Jurkat, Clone E6-1 (cell line): ENCODE measurements at places on chromosomes 1 and 21.

- DNase-seq, result peak; percentile 24
These were observed at the start of gene PLPP3 for GRCh38 chr1:56578963-56579875. Gene PLPP3 (minus strand): TSS chr1:56579563. CDS start chr1:56579016, 547 bp downstream.

DNA sequence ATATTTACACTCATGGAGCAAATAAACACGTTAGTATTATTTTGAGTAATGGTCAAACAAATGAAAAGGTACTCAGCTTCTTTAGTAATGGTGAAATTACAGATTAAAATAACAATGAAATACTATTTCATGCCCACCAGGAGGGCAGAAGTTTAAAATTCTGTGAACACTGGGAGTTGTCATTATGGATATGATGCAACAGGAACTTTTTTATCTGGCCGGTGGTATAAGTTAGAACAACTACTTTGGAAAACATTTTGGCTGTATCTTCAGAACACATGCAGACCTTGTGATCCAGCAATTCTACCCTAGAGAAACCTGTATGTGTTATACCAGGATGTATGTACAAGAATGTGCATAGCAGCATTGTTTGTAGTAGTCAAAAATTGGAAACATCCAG is 23.2 kb upstream of the PPP1R8 start:
- no peak for DNase-seq

- no peak for DNase-seq
These were observed 27.3 kb downstream of the KIAA2013 start for GRCh38 chr1:11898831-11899467.

DNA sequence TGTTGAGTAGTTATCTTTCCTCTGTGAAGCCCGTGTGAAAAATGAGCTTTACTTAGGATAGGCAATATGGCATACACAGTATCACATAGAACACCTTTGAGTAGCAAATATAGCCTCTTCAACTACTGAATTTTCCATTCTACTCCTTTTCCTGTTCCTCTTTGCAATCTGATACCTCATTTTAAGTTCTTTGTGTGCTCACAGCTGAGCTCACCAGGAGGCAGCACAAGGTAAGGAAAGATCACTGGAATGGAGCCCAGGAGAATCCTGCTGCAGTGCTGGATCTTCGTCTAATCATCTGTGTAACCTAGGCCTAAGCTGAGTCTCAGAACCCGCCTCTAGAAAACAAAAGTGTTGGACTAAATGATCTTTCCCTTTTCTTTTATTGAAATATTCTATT is 171.0 kb downstream of the LRRC40 start:
- no peak for DNase-seq

- DNase-seq, result no peak
These were observed 300.3 kb downstream of the ZP4 start for GRCh38 chr1:237590386-237590785.

- DNase-seq, result no peak
These were observed 76.1 kb downstream of the SH3BGR start for GRCh38 chr21:39527664-39528381.

GRCh38 chr1:101360506-101360905 is 123.7 kb downstream of the S1PR1 start:
- DNase-seq, result no peak

- DNase-seq, result no peak
These were observed 5.5 kb upstream of the DDR2 start for GRCh38 chr1:162626761-162627160.

DNA sequence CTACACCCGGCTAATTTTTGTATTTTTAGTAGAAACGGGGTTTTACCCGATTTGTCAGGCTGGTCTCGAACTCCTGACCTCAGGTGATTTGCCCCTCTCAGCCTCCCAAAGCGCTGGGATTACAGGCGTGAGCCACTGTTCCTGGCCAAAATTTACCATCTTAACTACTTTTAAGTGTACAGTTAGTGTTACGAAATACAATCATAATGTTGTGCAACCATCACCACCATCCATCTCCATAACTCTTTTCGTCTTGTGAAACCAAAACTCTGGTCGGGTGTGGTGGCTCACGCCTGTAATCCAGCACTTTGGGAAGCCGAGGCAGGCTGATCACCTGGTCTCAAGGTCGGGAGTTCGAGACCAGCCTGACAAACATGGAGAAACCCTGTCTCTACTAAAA is 14.1 kb upstream of the ZBTB40 start:
- DNase-seq, result no peak

DNA sequence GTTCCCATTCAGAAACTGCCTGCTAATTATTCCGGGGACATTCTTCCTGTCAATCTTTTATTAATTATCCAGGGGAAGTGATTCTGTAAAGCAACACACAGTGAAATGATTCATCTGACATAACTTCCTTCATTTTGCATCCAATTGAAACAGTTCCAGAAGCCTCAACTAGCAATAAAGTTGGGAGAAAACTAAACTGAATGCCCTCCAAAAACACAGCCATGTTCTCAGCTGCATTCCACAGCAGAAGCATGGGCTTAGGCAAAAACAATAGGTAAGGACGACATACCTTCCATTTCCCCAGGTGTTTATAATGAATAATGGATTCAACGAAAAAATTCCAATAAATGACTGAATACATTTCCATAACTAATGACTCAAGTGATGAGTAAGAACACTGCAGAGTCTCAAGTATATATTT is 36.9 kb upstream of the TARBP1 start:
- no peak for DNase-seq

- DNase-seq, result no peak
These were observed 46.6 kb upstream of the APOBEC4 start for GRCh38 chr1:183699616-183700160.

DNA sequence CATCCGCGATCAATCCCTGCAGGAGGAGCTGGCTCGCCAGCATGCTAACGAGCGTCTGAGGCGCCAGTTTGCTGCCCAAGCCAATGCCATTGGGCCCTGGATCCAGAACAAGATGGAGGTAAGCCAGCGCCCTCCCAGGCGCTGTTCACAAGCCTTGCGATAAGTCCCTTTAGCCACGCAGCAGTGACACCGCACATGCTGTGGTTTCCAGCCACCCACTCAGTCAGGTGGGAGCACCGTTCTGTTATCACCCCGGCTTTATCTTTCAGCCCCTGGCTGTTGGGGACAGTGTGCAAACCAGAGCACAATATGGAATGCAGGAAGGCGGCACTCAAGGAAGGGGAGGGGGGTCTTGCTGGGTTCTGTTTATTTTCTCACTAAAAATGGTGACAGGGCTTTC is 41.1 kb upstream of the MTR start:
- no peak for DNase-seq

DNA sequence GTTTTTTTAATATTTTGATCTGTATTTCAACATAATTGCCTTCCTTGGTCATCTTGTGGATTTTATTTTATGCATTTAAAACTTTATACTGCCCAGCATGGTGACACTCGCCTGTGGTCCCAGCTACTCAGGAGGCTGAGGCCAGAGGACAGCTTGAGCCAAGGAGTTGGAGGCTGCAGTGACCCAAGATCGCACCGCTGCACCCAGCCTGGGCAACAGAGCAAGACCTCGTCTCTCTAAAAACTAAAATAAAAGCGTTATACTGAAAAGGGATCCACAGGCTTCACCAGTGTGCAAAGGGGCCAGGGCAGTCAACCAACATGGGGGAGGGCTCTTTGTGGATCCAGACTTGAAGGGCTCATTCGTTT is 1.4 kb downstream of the NID1 start:
- no peak for DNase-seq

- peak; percentile 70 for DNase-seq
These were observed 212.7 kb upstream of the FGGY start for GRCh38 chr1:59083946-59084865.

DNA sequence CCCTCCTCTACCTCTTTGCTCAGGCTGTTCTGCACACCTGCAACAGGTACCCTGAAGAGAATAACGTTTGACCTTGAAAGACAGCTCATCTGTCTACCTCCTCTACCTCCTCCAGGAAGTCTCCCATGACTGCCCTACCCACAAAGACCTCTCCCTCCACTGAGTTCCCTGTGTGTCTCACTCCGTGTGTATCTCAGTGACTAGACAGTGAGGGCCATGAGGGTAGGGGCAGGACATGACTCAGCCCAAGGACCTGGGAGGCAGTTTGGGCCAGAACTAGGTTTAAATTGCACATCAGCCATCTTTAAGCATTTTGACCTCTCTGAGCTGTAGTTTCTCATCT is 32.0 kb upstream of the LRP8 start:
- no peak for DNase-seq

GRCh38 chr1:118390955-118391354 is 205.9 kb upstream of the SPAG17 start:
- no peak for DNase-seq

DNA sequence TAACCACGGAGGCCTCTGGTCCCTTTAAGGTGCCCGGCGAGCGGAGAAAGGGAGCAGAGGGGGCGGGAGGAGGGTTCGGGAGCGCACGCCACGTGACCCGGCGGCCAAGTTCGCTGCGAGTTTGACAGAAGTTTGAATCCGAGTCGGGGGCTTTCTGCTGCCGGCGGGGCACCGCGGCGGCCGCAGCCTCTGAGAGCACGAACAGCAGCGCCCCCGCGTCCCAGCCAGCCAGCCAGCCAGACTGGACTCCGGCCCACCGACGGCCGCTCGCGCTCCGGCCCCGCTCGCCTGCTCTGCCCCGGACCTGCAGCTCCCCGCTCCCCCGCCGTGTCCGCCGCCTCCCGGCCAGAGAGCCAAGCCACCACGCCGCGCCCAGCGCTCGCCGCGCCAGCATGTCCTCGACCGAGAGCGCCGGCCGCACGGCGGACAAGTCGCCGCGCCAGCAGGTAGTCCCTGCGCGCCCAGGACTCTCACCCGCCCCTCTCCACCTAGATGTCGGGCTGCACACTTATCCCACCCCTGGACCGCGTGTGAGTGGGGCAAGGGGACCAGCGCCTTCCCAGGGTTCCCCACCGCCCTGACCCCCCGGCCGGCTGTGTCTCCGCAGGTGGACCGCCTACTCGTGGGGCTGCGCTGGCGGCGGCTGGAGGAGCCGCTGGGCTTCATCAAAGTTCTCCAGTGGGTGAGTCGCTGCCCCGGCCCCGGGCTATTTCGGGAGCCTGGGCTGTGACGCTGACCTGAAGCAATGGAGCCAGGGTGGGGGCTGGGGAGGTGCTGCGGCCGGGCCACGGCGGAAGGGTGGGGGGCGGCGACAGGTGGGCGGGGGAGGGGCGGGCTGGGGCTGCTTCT is at the start of gene SYPL2:
TSS of gene SYPL2 (plus strand) at position 95 of the 849 bp plus-strand sequence. CDS start at position 393, 298 bp downstream.
- DNase-seq, result no peak

DNA sequence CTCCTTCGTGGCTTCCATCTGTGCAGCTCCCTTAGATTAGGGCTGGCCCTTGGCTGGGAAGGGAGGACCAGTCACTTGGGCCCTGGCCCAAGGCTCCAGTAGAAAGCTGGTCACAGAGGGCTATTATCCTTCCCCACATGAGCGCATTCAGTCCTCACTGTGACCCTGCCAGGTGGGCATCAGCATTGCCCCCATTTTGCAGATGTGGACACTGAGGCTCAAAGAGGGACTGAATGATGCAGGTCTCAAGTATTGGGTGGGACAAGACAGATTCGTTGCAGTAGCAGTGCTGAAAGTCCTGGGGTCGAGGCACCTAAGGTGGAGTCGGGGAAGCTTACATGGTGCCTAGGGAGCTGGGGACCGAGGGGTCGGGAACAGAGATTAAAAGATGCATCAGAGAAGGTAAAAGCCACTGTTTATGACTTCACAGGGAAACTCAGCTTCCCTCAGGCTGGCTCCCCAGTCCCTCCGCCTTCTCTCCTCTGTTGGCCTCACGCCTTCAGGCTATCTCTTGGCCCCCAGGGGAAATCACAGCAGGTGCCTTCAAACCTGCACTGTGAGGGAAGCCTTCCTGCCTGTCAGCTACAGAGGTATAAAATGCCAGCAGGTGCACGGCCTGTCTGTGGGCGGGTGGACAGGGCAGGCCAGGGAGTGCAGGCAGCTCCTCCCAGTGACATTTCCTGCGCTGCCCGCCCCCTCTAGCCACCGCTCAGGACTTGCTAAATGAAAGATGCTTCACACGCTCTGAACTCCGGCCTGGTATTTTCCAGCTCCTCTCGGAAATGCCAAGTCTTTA is 178.4 kb downstream of the GRIK3 start:
- DNase-seq, result no peak
